ENCODE measurements at places on chromosomes 2 and 18. TPM values are rescaled to one million over a fixed set of nuclear protein-coding genes. Genes with fewer than 3 reads are reported as not detected.

GRCh38 chr2:64819774-64820688, 166.3 kb upstream of the SERTAD2 start:
- H3K36me3 ChIP-seq = no peaks in the 10 kb centered on the region
- no peak for DNase-seq
- no peaks in the 10 kb centered on the region for H3K27me3 ChIP-seq
- H3K4me1 ChIP-seq = no peaks in the 10 kb centered on the region

DNA sequence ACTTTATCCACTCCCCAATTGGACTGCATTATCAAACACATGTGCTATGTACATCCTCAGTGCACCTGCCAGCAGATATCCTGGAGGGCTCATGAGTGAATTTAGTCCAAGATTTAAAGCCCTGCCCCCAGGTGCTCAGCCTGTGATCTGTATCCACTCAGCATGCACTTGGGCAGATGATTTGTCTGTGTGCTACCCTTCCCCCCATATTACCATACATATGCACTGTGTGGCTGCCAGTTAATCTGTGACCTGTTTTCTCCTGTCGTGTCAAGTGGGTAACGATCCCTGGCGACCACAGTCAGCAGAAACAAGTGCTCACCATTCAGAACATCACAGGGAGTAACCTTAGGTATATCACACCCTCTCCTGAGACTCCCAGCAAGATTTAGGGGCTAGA, 10.2 kb downstream of the NAGK start:
- H3K36me3 ChIP-seq = peaks cover 36% of the 10 kb centered on the region
- H3K27ac ChIP-seq = no peak overlapping the region
- no peak overlapping the region for H3K4me3 ChIP-seq
- peak; percentile 5 for DNase-seq

DNA sequence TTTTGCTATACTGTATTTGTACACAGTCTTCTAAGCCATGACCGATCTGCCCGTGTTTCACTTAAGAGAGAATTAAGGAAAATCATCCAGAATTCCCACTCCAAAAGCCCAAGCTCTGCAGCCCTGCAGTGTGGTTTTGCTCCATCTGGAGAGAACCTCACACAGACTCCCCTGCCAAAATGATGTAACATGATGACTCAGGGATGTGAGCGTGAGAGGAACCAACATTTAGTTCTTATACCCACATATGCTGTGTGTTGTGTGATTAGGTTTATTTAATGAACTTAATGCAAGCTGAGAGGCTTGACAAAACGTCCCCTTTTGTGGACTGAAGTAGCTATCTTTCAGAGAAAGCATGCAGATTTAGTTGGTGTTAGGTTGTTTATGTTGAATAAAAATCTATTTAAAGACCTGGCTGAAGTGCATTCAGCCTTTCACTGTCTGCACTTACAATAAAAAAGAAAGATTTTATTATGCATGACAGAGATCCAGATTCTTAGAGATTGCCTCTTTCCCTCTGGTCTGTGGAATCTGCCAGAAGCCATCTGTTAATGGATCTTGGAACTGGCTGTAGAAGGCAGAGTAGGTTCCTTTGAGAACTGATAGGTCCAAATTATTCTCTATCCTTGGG, 6.3 kb downstream of the RAB12 start:
- H3K4me1 ChIP-seq = peaks cover 89% of the 10 kb centered on the region
- no peaks in the 10 kb centered on the region for H3K36me3 ChIP-seq
- no peaks in the 10 kb centered on the region for H3K27me3 ChIP-seq

The CFAP65 gene
- total RNA-seq = not detected

DNA sequence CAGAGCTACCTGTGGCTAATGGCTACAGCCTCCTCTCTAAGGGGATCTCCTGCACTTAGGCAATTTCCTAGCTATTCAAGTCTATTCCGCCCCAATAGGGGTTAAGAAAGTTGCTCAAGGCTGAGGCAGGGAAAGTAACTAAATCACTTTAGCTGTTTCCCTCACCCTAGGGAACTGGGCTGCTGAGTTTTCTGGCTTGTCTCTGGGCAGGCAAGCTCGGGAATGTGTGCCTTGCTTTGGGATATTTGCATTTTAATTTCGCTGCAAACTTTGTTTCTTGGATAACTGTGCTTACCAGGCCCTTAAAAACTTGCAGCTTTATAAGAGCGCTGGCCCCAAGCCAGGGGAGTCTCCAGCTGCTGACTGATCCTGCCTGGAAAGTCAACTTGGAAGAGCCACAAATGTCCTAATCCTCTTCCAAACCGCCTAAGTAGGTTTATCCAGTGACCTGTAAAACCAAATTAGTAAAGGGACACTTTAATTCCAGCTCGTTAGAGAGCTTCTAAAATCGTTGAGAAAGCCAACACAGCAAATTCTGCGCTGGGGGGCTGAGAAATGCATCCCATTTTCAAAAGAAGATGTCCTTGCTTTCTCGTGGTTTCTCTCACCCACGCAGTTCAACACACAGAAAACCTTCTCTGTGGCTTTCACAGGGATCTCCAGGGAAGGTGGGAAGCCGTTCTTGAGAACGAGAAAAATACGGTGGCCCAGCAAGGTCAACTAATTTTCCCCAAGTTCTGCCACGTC, 59.5 kb upstream of the SP3 start:
- no peaks in the 10 kb centered on the region for H3K27me3 ChIP-seq
- H3K27ac ChIP-seq = peak overlapping the region; percentile 69
- H3K4me1 ChIP-seq = no peaks in the 10 kb centered on the region

The MYCN gene
- total RNA-seq = 0.54 TPM

GRCh38 chr2:61182059-61182383, 20.0 kb downstream of the C2orf74 start:
- no peak overlapping the region for H3K4me3 ChIP-seq
- peak overlapping the region; percentile 97 for H3K27ac ChIP-seq
- DNase-seq = no peak
- peaks cover 37% of the 10 kb centered on the region for H3K36me3 ChIP-seq

GRCh38 chr2:135676031-135676430, 65.6 kb upstream of the UBXN4 start:
- no peak overlapping the region for H3K27ac ChIP-seq
- DNase-seq = no peak
- no peaks in the 10 kb centered on the region for H3K4me1 ChIP-seq
- no peaks in the 10 kb centered on the region for H3K27me3 ChIP-seq
- H3K4me3 ChIP-seq = no peak overlapping the region

DNA sequence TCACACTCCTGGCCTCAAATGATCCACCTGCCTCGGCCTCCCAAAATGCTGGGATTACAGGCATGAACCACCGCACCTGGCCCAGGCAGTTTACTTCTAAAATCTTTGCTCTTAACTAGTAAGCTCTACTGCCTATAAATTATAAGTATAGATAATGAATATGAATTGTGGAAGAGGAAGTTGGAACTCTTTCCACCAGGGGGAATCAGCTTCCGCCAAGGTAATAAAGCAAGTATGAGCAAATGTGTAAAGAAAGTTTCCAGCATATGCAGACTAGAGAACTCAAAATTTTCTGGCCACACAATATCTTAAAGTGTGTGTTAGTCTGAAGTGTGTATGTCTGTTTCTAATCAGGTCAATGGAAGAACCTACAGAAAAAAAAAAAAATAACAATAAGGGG, 68.1 kb downstream of the RMDN2 start:
- no peaks in the 10 kb centered on the region for H3K36me3 ChIP-seq
- peaks cover 8% of the 10 kb centered on the region for H3K4me1 ChIP-seq
- no peak overlapping the region for H3K27ac ChIP-seq
- no peak overlapping the region for H3K4me3 ChIP-seq

The TMEM178A gene
- total RNA-seq = 3.9 TPM

- H3K27ac ChIP-seq = peak overlapping the region; percentile 76
- no peak for DNase-seq
- H3K4me1 ChIP-seq = no peaks in the 10 kb centered on the region
- peak overlapping the region; percentile 80 for H3K4me3 ChIP-seq
These were observed 481 bp downstream of the BCL11A start for GRCh38 chr2:60552851-60553494.

DNA sequence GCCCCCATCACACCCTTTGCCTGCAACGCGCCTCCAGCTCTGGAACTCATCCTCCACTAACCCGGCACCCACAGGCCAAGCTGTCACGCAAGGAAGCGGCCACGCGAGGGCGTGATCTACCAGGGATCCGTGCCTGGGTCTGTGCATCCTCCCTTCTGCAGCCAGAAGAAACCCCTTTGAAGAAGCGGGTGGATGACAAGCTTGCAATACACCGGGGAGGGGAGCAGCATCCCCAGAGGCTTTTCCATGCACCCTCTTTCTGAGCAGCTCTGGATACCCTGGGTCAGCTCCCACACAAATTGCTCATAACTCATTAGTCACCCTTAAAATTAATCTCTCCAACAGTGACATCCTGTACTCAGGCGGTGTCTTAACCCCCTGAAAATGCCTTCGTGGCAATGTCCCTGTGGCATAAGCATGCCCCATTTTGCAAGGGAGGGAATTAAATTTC, 47.6 kb downstream of the PDCL3 start:
- no peak overlapping the region for H3K4me3 ChIP-seq
- H3K4me1 ChIP-seq = no peaks in the 10 kb centered on the region
- DNase-seq = peak; percentile 80
- no peaks in the 10 kb centered on the region for H3K27me3 ChIP-seq
- no peaks in the 10 kb centered on the region for H3K36me3 ChIP-seq

GRCh38 chr2:557635-558301, 119.4 kb downstream of the TMEM18 start:
- no peak for DNase-seq
- no peaks in the 10 kb centered on the region for H3K36me3 ChIP-seq
- peaks cover under 1% of the 10 kb centered on the region for H3K27me3 ChIP-seq
- H3K27ac ChIP-seq = no peak overlapping the region
- no peak overlapping the region for H3K4me3 ChIP-seq
- no peaks in the 10 kb centered on the region for H3K4me1 ChIP-seq

The SLC16A14 gene
- 0.71 TPM for total RNA-seq

DNA sequence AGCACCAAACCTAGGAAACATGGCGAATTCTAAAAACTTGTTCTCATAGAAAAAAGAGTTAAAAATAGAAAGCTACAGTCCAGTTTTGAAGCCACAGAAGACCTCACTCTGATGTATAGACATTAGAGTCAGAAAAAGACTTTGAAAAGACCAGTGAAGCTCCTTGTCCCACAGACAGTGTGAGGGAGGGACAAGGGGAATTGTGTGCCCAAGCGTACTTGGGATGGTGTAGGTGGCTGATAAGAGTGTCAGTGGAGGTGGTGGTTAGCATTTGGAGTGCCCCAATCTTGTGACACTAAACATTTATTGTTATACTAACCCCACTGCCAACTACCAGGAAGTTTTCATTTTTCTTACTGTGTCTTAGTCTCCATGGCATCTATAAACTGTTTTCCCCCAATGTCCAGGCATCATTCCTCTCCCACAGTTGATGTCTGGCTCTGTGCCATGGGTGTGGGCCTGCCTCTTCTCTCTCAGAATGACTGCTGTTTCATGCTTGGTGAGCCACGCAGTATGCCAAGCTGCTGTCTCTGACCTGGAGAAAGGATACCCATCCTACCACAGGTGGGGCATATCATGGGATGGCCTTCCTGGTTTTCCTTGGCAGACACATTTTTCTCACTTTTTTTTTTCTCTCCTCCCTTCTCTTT, 161.4 kb downstream of the RPIA start:
- no peak overlapping the region for H3K4me3 ChIP-seq
- no peak overlapping the region for H3K27ac ChIP-seq
- no peak for DNase-seq
- H3K4me1 ChIP-seq = no peaks in the 10 kb centered on the region

The ASB18 gene
- total RNA-seq = not detected

GRCh38 chr2:53784436-53784835, 2.3 kb downstream of the ASB3 start:
- H3K27me3 ChIP-seq = no peaks in the 10 kb centered on the region
- H3K36me3 ChIP-seq = peaks cover 8% of the 10 kb centered on the region
- no peak overlapping the region for H3K4me3 ChIP-seq

The CDH19 gene
- 45.1 TPM for total RNA-seq

All from sigmoid colon (tissue), 7 donors.